CD4-positive, alpha-beta T cell (primary cell): ENCODE measurements at places on chromosomes 5 and 9. TPM values are rescaled to one million over a fixed set of nuclear protein-coding genes. Genes with fewer than 3 reads are reported as not detected.

SNAPC4 gene
- 8.0 TPM for total RNA-seq

DNA sequence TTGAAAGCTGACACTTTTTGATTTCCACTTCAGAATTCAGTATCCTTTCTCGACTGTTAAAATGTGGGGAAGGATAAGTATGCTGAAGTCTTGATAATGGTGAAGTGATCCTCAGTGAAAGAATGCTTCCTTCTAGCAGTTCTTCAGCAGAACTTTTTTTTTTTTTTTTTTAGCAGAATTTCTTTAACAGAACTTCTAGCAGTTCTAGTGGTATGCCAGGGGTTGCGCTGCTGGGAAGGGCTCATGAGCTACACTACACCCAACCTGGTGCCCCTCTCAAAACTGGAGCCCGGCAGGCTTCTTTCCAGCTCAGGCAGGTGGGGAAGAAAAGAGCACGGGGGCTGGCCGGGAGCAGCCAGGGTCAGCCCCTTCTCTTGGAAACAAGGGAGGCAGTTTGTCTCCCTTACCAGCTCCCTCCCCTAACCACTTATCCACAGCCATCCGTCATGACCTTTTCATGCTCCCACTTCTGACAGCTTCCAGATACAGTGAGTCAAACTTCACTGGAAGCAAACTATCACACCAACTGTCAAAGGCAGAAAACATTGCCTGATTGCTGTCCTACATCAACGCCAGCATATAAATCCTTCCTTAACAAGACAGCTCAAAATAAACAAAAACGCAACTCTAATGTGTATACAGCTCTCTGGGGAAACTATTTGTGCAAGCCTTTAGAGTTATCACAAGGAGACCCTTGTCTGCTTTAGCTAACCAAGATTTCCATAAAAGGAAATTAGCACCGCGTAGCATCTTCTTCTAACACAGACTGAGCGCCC, 211.5 kb downstream of the GAPVD1 start:
- no peak for DNase-seq

DNA sequence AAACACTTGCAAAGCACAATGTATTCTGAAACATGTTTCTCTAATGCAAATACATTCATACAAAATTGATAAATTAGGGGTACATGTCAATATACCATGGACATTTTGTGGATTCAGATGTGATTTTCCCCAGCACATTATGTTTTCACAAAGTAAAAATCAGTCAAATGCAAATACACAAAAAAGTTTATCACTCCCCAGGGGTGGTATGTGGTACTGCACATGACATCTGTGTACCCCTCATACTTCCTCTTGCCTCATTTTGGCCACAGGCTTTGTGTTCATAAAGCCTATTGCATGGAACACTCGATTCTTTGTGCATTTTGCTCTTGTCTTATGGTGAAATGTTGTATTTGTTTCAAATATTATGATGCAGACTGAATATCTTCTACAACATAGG, 116.8 kb upstream of the PDE4D start:
- no peak for DNase-seq

DNA sequence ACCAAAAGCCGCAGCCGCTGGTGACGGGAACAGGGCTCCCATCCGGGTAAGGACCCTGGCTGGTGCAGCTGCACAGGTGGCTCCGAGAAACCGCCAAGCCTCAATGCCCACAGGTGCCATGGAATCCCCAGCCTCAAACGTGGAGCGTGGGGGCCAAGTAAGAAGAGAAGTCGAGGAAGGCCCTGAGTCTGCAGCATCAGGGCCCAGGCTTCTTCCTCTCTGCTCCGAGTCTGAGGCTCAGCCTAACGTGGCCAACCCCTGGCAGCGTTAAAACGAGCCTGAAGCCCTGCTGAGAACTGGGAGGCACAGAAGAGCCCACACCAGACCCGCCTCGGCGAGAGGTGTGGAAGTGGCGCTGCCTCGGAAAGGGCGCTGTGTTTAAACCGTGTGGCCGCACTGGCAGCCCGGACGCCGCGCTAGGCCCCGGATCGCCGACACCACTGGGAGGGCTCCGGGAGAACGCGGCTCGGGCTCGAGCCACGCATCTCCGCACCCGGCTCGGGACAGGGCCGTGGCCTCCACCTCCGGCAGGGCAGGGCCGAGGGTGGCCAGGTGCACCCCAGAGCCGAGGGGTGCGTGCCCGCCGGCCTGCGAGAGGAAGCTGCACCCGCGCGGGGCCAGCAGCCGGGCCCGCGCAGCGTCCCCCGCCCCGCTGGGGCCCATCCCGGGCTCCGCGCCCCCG, 730 bp downstream of the ZMYND19 start:
- no peak for DNase-seq

GRCh38 chr5:115214541-115214940, 44.8 kb upstream of the TRIM36 start:
- DNase-seq: no peak

GRCh38 chr5:174589599-174589998, 134.8 kb upstream of the MSX2 start:
- no peak for DNase-seq

NME5 gene
- total RNA-seq: not detected

DNA sequence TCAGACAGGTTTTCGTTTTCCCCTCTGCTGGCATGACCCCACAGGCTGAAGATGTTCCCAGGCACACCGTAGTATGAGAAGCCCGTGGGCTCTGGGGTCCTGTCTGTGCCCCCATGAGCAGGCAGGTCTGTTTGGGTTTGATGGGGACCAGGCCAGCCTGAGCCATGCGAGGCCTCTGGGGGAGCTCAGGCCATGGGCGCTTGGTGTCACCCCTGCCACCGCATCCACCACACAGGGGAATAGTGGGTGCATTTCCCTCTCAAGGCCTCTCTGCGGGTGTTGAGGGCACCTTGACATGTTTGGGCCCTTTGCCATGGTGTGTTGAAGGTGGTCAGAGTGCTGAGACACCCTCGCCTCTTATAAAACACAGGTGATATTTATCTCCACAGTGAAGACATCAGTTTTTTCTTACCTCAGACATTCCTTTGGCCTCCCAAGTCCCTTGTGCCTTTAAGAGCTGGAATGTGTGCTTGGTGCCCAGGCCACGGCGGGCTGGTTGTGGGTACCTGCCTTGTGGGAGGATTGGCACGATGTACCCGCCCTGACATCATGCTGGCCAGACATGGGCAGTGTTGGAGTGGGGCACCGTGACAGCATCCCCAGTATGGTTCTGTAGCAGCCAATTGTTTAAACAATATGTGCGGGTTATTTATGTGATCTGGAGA, 68.3 kb downstream of the WNK2 start:
- no peak for DNase-seq

PITX1 gene
- total RNA-seq: not detected

SLC22A4 gene
- 0.16 TPM for total RNA-seq

VCP gene
- 245 TPM for total RNA-seq

- no peak for DNase-seq
Observed at GRCh38 chr5:171871711-171872110, 86.1 kb downstream of the SMIM23 start.

DNA sequence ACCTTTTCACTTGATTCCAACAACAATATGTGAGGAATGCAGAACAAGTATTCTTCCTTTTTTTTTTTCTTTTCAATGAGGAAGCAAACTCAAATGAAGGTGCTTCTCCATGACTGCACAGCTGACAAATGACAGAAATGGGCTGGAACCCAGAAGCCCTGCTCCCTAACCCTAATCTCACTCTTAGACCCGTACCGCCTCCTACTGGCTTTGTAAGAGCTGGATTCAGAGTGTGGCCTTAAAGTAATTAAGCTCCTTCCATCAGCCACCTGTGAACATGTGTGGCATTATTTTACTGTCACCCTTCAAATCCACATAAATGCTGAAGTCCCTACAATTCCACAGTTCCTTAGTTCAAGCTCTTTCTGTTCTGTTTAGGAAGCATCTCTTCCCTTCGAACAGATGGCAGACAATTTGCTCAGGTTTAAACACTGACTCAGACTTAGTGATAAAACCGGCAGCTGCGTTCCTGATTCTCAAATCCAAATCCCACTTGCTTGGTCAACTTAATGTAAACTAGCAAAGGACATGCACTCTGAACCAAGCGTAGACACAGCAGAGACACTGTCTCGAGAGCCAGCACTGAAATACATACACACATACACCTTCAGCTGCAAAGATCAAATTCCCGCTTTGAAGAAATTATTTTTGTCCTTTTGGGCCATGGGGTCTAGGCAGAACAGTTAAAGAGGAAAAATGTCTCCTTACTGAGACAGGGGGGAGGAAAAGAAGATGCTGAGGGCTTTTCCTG, 316.7 kb upstream of the TLE4 start:
- DNase-seq: no peak

DNA sequence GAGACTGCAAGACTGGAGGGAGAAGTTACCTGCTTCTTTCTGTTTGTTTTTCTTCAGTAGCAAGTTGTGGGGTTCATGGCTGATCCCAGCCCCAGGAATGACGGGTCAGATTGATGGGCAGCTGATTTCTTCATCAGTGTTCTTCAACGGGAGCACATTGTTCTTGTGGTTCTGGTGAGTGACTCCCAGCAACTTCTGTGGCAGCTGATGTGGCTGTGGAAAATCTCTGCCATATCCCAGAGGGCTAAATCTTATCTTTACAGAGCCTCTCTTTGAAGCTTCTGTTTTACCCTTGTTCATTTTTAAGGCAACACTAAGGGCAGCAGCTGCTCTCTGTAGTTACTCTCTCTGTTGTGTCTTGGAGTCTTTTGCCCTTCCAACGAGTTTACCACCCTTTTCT, 710.3 kb downstream of the PRELID2 start:
- no peak for DNase-seq

DNA sequence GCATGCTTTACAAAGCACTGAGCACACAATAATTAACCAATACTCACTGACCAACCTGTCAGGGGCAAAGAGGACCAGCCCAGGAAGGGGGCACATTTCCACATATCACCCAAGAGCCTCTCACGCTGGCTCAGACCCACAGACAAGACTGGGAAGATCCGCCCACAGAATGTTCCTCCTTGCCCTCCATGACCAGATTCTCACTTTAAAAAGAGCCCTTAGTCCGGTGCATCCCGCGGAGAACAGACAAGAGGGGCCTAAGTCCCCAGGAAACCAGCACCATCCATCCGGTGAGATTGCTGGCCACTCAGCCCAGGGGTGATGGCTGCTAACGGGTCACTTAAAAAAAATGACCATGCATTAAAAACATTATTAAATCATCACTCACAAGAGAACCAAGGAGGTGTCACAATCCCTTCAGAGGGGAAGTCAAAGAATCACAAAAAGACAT, 32.9 kb downstream of the SEMA4D start:
- DNase-seq: no peak

EXOSC3 gene
- total RNA-seq: 44.2 TPM

SPATA31E1 gene
- total RNA-seq: not detected

DNA sequence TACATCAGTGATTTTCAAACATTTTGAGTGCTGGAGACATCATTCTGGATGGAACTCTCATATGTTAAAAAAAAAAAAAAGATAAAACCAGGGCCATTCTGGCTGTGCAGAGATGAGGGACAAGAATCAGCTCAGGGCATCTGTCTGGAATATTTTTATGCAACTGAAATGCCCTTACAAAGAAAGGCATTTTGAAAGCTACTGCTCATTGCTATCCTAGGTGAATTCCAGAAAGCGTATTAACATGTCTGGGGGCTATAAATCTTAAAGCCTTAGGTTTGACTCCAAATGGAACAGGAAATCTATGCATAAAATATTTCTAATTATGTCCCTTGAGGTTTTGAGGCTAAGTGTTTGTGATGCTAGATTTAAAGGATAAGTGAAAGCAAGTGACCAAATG, 14.9 kb upstream of the PCSK1 start:
- DNase-seq: no peak

SLC34A3 gene
- not detected for total RNA-seq

DNA sequence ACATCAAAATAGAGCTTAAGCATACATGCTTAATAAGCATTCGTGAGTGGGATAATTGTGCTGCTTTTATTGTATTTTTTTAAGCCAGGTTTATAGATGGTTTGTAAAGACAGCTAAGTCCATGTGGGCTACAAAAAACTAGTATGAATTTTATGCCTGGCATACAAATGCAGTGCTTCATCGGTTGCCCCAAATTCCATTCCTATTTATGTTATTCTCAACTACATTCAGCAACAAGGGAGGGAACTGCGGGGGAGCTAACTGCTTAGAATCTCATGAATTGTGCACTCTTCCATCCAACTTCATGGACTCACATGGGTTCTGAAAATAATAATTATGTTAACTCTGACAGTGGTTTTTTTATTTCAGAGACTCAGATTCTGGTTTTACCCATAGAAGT, 199.2 kb downstream of the FAM170A start:
- no peak for DNase-seq

- no peak for DNase-seq
Observed at GRCh38 chr5:151258201-151258611, 5.2 kb downstream of the GM2A start.

- DNase-seq: no peak
Observed at GRCh38 chr5:95060098-95060497, 224.8 kb downstream of the MCTP1 start.

BTNL3 gene
- not detected for total RNA-seq

GRCh38 chr5:157540707-157541446, 34.7 kb downstream of the ADAM19 start:
- DNase-seq: no peak

DNA sequence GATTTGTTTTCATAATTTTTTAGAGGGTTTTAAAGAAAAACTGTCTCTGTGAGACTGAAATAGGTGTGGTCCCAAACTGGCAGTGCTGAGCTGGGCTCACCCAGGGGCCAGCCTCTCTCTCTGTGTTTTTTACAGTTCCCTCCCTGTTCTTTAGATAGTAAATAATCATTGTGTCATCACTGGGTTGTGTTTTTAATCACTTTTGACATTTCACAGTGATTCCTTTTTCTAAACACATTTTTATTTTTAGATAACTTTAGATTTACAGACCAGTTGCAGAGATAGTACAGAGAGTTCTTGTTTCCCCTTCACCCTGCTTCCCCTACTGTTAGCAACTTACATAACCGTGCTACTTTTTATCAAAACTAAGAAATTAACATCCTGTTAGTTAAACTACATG, 44.4 kb downstream of the MAP1B start:
- no peak for DNase-seq

GRCh38 chr5:137858223-137858916, 9.3 kb upstream of the MYOT start:
- no peak for DNase-seq

GRCh38 chr9:129160712-129161533, 17.1 kb downstream of the IER5L start:
- DNase-seq: no peak

DNA sequence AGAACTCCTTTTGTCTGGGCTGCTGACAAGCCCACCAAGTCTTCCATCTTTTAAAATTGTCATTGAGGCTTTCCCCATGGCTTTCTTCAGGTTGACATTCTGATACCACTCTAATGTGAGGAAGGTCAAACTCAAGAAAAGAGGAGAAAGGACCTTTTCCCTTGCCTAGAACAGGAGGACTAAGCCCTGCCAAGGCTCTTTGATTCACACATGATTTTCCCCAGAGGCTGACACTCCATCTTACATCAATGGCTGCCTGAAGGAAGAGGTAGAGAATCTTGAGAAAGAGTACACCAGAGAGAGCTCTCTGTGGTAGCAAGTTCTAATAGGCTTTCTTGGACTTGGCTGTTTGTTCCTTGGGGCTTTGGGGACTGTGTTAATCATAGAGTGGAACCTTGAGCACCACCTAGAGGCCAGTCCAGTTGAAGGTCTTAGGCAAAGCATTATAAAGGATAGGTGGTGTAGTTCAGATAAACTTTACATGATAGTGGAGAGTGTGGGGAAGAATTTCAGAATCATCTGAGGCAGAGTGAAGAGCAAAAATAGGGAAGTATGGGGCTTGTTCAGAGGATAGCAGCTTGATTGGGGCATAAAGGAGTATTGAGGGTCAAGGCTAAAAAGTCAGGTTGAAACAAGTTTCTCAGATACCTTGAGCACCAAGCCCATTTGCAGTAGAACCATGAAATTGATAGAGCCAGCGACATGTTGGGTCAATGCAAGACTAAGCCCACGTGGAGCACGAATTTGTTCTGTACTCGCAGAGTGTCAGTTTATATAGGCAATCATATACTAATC, 36.7 kb downstream of the NDFIP1 start:
- DNase-seq: peak; percentile 38
